Neuronal stem cell (in vitro differentiated cells): ENCODE measurements at places on chromosomes 4 and X.

GRCh38 chrX:78661836-78662235, 2.7 kb upstream of the RTL3 start:
- no peaks in the 10 kb centered on the region for H3K4me1 ChIP-seq
- H3K27me3 ChIP-seq: no peaks in the 10 kb centered on the region
- no peak overlapping the region for H3K4me3 ChIP-seq

DNA sequence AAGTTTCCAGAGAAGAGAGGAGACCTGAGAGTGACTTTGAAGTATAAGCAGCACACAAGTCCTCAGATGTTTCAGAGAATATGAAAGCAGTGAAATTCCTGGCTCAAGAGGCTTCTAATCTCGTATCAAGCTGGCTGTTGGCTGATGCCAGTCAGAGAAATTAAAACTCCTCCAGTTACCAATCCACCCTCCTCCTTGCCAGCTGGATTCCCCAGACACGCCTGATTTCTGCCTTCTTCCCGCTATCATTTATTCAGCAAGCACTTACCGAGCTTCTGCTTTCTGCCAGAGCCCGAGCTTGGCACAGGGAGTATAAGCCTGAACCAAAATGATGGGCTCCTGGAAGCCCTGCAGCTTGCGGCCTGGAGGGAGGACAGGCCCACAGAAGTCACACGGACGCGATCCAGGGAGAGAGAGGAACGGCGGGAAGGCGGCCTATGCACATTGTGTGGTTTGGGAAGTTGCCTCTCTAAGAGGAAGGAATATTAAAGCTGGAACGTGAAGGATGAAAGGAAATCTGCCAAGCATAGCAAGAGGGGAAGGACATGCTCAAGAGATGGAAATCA, 102.4 kb upstream of the TBL1X start:
- no peak overlapping the region for H3K27ac ChIP-seq
- no peaks in the 10 kb centered on the region for H3K4me1 ChIP-seq
- no peak overlapping the region for H3K4me3 ChIP-seq
- no peak for DNase-seq

DNA sequence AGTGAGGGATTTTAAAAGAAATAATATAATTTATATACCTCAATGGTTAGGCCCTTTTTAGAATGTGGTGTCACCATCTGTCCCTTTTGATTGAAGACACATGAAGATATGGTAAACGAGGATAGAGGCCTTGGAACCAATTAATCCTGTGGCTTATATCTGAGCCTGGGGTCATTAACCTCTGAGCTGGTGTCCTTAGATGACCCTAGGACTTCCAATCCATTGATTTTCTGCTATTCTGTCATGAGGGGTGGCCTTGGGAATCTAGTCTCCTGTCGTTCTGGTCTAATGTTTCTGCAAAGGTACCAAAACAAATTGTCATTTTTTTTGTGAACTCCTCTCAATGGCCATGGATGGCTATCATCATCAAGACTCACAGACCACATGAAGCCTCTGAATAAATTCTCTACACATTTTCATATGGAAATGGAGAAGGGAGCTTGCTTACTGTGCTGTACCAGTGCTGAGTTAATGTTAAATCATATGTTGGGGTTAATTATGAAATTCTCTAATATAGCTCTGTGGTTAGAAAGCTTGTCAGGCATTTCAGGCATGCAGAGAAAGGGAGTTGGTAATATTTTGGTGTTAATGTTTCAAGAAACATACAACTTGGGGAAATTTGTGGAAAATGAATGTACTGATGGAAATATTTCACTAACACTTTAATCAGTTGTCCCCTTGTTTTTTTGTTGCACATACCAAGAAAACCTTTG, 204.2 kb upstream of the IL15 start:
- H3K27me3 ChIP-seq: peaks cover 2% of the 10 kb centered on the region
- no peak overlapping the region for H3K4me3 ChIP-seq
- no peaks in the 10 kb centered on the region for H3K4me1 ChIP-seq
- H3K27ac ChIP-seq: no peak overlapping the region
- no peak for DNase-seq
- H3K36me3 ChIP-seq: no peaks in the 10 kb centered on the region

DNA sequence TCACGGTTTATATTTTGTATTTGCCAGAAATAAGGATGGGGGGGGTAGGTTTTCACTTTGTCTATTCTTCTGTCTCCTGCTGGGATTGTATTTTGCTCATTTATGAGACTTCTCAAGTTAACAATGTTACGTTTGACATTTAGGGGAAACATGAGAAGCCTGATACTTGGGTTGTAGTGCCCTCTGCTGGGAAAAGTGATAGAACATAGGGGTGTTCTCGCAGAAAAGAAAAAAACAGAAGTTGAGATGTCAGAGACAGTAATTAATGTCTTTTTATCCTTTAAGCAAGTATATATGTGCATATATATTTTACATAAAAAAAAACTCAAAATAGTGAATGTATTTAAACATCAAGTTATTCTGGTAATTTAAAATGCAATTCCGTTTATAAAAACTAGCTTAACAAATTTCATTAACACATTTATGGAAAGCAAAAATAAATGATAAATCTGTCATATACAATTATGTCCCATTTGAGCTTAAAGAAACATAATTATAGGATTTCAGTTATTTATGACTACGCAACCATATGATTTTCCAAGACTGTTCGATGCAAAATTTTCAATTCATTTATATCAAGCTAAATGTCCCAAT, 46.0 kb upstream of the TMPRSS11F start:
- H3K27me3 ChIP-seq: no peaks in the 10 kb centered on the region
- H3K36me3 ChIP-seq: no peaks in the 10 kb centered on the region
- H3K4me3 ChIP-seq: no peak overlapping the region
- no peak overlapping the region for H3K27ac ChIP-seq

DNA sequence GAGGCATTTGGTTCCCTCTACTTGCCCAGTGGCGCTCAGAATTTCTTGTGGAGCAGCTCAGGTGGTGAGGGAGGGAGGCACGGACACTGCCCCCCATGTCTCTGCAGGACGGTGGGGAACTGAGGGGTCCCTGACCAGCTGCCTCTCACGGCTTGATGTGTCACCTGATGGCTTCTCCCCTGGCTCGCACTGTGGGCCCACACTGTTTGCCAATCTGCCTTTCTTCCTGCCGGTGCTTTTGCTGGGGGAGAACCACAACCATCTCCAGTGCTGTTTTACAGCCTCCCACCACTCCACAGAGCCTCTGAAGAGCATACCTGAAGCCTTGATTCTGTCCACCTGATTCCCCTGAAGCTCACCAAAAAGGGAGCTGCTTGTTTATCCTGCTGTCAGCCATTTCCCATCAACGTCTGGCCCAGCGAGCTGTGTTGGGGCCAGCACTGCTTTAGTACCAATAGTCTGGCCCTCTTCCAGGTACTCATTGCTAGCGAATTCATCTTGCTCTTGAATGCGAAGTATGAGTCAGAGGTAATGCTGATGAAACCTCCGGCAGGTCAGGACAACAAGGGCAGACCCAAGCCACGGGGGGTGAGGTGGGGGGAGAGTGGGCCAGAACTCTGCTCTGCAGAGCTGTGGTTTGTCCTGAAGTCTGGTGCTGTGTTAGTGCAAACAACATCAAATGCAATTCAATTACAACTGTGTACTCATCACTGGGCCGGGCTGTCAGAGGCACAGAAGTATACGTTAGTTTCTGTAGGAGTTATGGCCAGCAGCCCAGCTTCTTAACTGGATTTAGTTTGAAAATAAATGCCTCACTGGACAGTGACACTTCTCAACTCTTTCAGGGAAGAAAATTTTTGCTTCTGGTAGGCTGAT, 208.3 kb upstream of the JADE1 start:
- H3K4me1 ChIP-seq: peaks cover 22% of the 10 kb centered on the region
- peak overlapping the region; percentile 4 for H3K4me3 ChIP-seq
- no peaks in the 10 kb centered on the region for H3K27me3 ChIP-seq
- H3K36me3 ChIP-seq: no peaks in the 10 kb centered on the region
- no peak overlapping the region for H3K27ac ChIP-seq

DNA sequence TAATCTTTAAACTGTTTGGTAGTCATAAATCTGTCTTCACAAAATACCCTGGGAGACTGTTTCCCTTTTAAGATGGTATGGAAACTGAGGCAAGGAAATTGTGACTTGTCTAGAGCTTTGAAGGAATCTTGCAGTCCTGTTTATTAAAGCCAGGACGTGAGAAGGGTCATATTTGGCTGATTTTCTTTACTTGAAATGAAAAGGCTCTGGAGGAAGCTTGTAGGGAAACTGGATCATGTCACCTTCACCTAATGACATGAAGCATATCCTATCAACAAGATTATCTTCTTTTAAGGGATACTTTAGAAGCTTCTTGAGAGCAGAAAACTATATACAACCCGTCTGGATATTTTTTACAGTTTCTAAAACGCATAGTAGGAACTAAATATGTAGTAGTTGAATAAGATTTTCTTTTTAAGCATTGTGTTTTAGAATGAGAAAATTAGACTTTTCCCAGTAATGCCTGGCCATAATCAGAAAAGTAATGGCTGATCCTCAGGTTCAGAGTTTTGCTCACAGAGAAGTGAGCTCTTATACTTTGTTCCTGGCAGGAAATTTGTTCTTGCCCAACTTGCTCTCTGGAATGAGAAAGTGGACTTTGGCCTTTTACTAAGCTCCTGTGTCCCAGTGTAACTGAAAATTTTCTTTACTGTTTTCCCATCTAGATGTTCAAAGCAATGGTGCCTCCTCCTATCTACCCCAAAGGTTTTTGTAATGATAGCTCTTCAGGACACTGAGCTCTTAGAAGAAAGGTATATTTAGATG, 136.8 kb upstream of the AFF2 start:
- H3K27ac ChIP-seq: no peak overlapping the region
- no peaks in the 10 kb centered on the region for H3K4me1 ChIP-seq
- DNase-seq: no peak
- no peaks in the 10 kb centered on the region for H3K27me3 ChIP-seq
- H3K4me3 ChIP-seq: no peak overlapping the region

GRCh38 chrX:32137525-32137924, 1065.7 kb upstream of the FTHL17 start:
- no peaks in the 10 kb centered on the region for H3K36me3 ChIP-seq
- no peak overlapping the region for H3K4me3 ChIP-seq
- no peak overlapping the region for H3K27ac ChIP-seq
- peak; percentile 9 for DNase-seq
- H3K4me1 ChIP-seq: no peaks in the 10 kb centered on the region

GRCh38 chr4:121950680-121951520, 960 bp downstream of the TRPC3 start:
- peak; percentile 8 for DNase-seq
- H3K27ac ChIP-seq: no peak overlapping the region
- H3K36me3 ChIP-seq: no peaks in the 10 kb centered on the region
- H3K27me3 ChIP-seq: peaks cover 15% of the 10 kb centered on the region
- peak overlapping the region; percentile 57 for H3K4me3 ChIP-seq
- no peaks in the 10 kb centered on the region for H3K4me1 ChIP-seq

GRCh38 chr4:47829438-47829837, 8.4 kb downstream of the CORIN start:
- H3K4me1 ChIP-seq: peaks cover 7% of the 10 kb centered on the region
- H3K4me3 ChIP-seq: no peak overlapping the region
- no peaks in the 10 kb centered on the region for H3K36me3 ChIP-seq
- H3K27me3 ChIP-seq: no peaks in the 10 kb centered on the region
- no peak overlapping the region for H3K27ac ChIP-seq
- no peak for DNase-seq

DNA sequence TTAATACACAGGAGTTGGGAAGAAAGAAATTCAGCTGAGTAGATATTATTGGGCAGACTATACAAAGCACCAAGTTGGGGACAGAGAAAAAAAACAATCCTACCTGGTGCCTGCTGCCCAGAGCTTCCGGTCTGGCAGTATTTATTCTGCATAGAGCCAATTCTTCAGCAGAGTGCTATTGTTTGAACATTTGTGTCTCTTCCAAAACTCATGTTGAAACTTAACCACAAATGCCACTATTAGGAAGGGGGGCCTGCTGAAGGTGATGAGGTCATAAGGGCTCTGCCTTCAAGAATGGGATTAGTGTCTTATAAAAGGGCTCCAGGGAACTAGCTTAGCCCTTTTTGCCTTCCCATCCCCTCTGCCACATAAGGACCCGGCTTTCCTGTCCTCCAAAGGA, 136.2 kb downstream of the EVC2 start:
- H3K4me3 ChIP-seq: no peak overlapping the region
- DNase-seq: no peak
- H3K4me1 ChIP-seq: peaks cover 4% of the 10 kb centered on the region
- H3K36me3 ChIP-seq: peaks cover 13% of the 10 kb centered on the region
- no peak overlapping the region for H3K27ac ChIP-seq
- no peaks in the 10 kb centered on the region for H3K27me3 ChIP-seq

DNA sequence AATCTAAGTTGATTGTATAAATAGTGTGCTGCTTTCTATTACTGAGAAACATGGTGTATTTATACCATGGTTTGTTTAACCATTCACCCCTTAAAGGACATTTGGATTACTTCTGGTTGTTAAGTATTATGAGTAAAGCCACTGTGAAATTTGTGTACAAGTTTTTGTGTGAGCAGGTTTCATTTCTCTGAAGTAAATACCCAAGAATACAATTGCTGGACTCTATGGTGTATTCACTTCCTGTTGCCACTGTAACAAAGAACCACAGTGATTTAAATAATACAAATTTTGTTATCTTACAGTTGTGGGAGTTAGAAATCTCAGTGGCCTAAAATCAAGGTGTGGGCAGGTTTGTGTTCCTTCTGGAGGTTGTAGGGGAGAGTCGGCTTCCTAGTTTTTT, 869.6 kb downstream of the CCSER1 start:
- H3K27me3 ChIP-seq: no peaks in the 10 kb centered on the region
- H3K4me1 ChIP-seq: no peaks in the 10 kb centered on the region
- H3K4me3 ChIP-seq: no peak overlapping the region
- H3K27ac ChIP-seq: no peak overlapping the region
- DNase-seq: no peak
- H3K36me3 ChIP-seq: no peaks in the 10 kb centered on the region

- no peaks in the 10 kb centered on the region for H3K4me1 ChIP-seq
- no peak overlapping the region for H3K4me3 ChIP-seq
- no peak overlapping the region for H3K27ac ChIP-seq
- no peaks in the 10 kb centered on the region for H3K36me3 ChIP-seq
- no peak for DNase-seq
- H3K27me3 ChIP-seq: no peaks in the 10 kb centered on the region
Observed at GRCh38 chrX:78653118-78653822, 5.9 kb downstream of the RTL3 start.

DNA sequence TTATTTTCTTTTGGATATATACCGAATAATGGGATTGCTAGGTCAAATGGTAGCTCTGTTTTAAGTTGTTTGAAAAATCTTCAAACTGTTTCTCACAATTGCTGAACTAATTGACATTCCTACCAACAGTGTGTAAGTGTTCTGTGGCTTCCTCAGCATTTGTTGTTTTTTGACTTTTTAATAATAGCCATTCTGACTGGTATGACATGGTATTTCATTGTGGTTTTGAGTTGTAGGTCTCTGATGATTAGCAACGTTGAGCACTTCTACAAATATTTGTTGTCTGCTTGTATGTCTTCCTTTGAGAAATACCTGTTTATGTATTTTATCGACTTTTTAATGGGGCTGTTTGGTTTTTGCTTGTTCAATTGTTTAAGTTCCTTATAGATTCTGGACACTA, 680.1 kb upstream of the GRIA3 start:
- no peaks in the 10 kb centered on the region for H3K27me3 ChIP-seq
- H3K36me3 ChIP-seq: no peaks in the 10 kb centered on the region
- no peaks in the 10 kb centered on the region for H3K4me1 ChIP-seq
- no peak for DNase-seq
- no peak overlapping the region for H3K27ac ChIP-seq
